Caudate nucleus (tissue), 63 donors: ENCODE measurements at places on chromosomes 5 and 9.
A peak's percentile ranks its signal among the peaks of the same experiment; 100 is the strongest.

DNA sequence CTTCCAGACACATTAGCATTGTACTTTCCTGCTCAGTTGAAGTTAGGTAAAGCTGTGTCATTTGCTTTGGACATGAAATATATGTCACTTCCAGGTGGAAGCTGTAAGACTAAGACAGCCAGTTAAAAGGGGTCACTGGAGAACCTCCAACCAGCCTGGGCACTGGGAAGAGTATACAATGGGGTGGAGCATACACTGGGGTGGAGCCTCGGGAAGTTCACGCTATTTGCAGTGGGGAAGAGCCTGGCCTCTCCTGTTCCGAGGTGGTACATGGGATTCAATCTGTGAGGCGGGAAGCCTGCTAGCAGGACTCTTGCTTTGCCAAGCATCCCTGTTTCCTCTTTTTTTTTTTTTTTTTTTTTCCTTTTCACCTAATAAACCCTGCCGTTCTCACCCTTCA, 145.3 kb downstream of the TTC39B start:
- no peak for DNase-seq

DNA sequence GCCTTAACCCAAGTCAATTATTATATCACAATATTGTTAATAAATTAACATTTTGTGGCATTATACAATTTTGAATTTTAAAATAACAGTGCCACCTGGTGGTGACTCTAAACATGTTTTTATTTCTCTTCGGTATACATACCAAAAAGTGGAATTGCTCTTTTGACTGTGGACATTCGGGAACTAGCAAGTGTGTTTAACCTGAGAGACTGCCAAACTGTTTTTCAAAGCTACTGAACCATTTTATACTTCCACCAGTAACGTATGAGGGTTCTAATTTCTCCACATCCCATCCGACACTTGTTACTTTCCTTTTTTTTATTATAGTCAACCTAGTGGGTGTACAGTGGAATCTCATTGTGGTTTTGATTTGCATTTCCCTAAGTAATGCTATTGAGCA, 18.3 kb upstream of the HSDL2 start:
- no peak for DNase-seq

- DNase-seq = no peak
These were observed 116.0 kb downstream of the KCNN2 start for GRCh38 chr5:114477816-114478334.

- peak; percentile 77 for DNase-seq
These were observed 123.1 kb downstream of the RXRA start for GRCh38 chr9:134449180-134449916.

DNA sequence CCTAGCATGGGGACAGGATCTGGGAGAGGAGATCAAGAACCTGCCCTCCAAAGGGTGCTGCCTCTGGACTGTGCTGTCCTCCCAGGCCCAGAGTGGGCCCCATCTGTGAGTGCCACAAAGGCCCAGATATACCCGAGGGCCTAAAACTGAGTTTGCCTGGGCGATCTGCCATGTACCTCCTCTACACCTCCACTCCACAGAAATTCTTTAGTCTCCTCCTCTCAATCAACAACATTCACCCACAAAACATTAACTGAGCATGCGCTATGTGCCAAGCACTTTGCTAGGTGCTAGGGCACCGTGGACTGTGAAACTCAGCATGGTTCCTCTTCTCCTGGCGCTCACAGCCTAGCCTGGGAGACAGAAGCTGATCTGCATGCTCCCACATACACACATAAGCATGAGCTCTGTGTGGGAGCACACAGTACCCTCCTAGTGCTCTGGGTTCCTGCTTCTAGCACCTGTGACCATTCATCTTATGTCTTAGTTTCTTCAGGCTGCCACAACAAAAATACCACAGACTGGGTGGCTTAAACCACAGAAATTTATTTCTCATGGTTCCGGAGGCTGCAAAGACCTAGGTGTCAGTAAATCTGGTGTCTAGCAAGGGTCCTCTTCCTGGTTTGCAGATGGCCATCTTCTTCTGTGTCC, 82.0 kb upstream of the FSTL4 start:
- DNase-seq = no peak

GRCh38 chr5:95284572-95285408, at the start of gene MCTP1:
TSS of gene MCTP1 (minus strand) at chr5:95285094.
- peak; percentile 35 for DNase-seq

- no peak for DNase-seq
These were observed 219.4 kb downstream of the ATPSCKMT start for GRCh38 chr5:10030219-10030831.
